Stimulated activated CD4-positive, alpha-beta T cell treated with anti-CD3 and anti-CD28 coated beads, Interleukin-4, amount 100 ng/mL, for 1 hour (primary cell): ENCODE measurements at places on chromosomes 11 and 22.

- DNase-seq = no peak
These were observed 10.3 kb downstream of the UBASH3B start for GRCh38 chr11:122665861-122666260.

GRCh38 chr11:35725885-35726284 is 63.3 kb downstream of the TRIM44 start:
- DNase-seq = no peak

GRCh38 chr22:44042249-44043218 is 18.4 kb downstream of the PARVB start:
- DNase-seq = no peak

GRCh38 chr11:82776377-82776776 is 42.7 kb upstream of the FAM181B start:
- no peak for DNase-seq

- no peak for DNase-seq
These were observed 44.0 kb upstream of the KIRREL3 start for GRCh38 chr11:127044535-127044934.

- DNase-seq = no peak
These were observed 6.6 kb upstream of the SNX32 start for GRCh38 chr11:65826984-65827735.

DNA sequence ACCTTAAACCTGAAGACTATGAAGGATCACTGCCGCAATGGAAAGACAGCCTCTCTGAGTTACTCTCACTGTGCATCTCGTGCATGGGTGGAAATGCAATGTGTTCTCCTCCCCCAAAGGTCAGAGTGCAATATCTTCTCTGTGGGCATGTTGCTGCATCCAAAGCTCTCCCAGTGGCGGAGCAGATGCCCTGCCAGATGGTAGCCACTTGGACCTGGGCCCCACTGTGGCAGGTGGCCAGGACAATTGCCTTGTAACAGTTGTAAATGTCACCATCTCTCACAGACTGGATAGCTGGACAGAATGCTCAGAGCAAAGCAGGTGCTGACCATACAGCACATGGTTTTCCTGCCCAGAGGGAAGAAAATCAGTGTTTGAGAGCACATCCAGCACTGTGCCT is 542.0 kb downstream of the FAM181B start:
- no peak for DNase-seq

DNA sequence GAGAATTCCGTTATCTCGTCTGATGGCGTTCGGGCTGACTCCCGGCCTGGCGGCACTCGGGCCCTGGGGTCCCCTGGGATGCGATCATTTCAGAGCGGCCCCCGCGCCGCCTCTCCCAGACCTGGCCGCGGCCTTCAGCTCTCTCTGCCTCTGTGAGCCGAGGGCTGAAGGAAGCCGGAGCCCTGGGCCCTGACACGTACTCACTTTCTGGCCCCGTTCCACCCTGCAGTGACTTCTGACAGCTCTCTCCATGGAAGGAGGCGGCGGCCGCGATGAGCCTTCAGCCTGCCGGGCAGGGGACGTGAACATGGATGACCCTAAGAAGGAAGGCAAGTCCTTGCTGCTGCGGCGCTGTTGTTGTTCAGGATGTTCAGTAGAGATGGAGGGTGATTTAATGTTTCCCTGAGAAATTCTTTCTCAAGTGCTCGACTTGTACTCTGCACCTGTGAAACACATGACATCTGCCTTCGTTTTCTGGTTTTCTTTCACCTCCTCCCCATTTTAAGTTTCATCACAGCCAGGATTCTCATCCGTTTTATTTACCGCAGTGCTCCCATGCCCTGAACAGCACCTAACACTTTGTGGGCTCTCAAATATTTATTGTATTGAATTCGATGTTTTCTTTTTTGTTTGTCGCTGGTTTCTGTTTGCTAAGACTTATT is 612 bp downstream of the GTSE1 start:
- DNase-seq = no peak

DNA sequence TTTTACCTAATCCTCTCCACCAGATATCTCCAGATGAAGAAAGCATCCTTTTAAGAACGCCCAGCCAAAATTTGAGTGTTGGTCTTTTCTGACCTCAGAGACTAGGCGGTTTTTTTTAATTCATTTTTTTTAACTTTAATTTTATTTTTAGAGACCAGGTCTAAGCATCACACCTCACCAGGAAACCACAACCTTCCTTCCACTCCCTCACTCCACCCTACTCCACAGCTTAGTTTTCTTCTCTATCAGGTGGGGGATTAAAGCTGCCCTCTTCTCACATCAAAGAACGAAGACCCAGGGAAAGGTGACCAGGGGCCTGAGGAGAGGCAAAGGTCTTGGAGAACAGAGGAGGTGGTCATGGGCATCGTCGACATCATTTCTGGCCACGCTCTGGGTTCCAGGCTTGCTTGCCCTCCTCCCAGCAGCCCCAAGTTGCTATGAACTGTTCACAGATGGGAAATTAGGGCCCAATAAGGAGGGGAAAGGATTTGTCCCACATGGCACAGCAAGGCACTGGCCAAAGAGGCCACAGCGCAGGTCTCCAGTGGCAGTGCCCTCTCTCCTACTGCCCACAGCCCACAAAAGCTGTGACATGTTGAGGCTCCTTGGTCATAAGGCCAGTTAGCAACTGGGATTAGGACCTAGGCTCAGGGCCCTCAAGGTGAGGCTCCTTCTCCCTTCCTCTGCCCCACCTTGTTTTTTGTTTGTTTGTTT is 1.4 kb upstream of the PEX16 start:
- DNase-seq = no peak

GRCh38 chr11:16776711-16777612 is 38.5 kb downstream of the C11orf58 start:
- no peak for DNase-seq

DNA sequence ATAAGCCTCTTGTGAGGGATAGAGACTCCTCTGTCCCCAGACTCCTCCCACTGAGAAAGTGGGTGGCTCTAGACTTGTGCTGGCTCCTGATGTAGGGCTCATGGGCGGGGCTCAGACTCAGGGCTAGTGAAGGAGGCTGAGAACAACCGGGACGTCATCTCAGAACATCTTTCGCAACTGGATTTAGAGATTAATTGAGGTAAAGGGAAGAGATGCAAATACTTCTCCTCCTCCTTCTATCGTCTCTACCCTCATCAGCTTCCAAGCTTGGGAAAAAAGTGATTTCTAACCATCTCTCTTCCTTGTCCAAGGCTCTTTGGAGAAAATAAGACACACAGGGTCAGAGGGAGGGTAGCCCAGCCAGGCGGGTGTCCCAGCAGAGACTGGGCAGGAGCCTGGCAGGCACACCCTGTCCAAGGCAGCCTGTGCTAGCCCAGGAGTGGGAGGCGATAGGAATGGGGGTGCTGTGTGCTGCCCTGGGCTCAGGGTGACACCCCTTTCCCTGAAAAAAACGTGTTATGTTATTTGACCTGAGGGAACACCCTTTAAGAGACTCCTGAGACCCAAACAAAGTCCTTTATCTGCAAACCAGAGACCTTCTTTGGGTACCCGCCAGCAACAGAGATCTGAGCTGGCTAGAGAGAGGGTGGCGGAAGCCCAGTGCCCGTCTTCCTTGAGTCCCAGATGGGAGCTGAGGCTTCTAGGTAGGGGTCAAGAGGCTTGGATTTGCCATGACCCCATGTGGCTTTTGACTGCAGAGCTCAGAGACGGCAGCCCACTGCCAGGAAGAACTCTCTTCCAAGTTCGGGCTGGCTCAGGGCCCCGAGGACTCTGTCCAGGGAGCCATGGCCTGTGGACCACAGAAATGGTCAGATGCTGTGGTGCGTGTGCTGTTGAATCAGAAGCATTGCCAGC is 160.9 kb downstream of the ADAMTS15 start:
- DNase-seq = no peak

GRCh38 chr11:68948496-68948895 is 32.3 kb downstream of the MRGPRD start:
- DNase-seq = no peak

DNA sequence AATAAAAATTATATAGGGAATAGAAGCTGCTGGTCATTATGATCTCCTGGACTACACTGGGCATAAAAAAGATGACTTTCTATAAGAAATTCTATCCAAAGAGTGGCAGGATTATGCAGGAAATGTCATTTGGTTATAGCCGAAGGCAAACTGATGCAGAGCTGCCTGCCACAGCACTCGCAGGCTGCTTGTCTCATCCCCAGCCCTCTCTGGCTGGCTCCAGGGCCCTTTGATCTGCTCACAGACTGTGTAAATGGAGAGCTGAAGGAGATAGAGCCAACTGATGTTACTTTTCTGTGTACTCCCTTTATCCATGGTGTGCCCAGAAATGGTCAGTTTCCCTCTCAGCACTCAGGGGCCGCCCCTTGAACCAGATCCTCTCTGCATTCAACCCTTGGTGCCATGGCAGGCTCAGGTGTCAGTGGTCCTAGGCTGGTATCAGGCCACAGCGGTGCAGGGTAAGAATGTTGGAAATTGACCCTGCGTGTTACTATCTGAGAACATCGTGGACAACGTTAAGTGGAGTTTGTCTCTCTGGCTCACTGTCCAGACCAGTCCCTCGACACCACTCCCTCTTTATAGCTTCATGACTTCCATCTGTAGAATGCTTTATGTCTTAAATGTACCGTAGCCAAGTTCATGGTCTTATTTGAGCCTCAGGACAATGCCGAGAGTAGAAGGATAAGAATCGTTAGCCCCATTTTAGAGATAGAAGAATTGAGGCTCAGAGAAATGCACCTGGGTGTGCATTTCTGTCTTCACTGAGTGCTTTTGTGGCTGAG is 27.8 kb downstream of the TEAD1 start:
- no peak for DNase-seq

GRCh38 chr11:1597331-1597993 is 632 bp downstream of the KRTAP5-2 start:
- no peak for DNase-seq

GRCh38 chr11:102633385-102634026 is 8.4 kb upstream of the MMP20 start:
- DNase-seq = no peak

DNA sequence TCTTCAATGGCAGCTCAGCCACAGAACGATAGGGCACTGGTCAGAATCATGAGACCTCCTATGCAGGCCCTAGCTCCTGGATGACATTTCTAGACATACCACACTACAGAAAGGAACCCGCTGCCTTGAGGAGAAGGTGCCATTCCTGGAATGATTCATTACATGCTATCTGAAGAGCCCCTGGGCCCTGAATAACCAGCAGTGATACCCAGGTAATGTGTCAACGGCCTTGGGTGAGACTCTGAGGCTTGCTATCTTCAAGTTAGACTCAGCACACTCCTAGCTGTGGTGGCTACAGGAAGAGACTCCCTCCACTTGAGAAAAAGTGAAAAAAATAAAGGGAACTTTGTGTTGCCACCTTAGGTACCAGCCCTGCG is 161.2 kb upstream of the GRIA4 start:
- DNase-seq = no peak

GRCh38 chr11:120969993-120970392 is 53.9 kb upstream of the TBCEL start:
- DNase-seq = no peak

DNA sequence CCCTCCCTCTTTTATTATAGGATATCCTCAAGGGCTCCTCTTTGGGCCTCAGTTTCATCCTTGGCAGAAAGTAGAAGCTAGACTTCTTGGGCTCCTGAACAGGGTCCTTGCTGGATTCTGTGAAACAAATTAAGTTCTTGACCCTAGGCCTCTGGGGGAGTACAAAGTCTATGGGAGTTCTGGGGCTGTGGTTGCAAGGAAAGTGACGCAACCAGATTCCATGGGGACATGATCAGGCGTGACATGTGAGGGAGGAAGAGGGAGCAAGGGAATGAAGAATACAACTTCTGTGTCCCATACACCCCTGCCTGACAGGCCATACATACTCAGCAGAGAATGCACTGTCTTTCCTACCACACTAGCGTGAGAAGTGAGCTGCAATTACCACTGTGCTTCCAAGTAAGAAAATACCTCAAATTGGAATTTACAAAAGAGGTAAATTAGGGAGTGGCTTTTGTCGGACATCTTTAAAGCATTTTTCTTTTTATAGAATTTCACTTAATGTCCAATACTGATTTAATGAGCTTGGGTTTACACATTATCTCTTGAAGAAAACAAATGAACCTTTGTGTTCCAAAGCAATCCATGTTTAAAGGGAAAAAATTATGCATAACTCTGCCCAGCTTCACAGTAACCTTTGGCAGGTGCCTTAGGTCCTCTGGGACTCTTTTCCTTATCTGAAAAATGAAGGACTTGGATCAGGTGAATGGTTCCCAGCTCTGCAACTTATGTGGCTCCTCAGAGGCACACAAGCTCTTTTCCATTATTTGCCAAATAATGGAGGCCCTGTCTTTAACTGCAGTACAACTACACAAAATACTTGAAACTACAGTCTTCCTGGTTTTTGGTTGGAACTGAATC is 38.9 kb downstream of the LIMK2 start:
- DNase-seq = no peak

DNA sequence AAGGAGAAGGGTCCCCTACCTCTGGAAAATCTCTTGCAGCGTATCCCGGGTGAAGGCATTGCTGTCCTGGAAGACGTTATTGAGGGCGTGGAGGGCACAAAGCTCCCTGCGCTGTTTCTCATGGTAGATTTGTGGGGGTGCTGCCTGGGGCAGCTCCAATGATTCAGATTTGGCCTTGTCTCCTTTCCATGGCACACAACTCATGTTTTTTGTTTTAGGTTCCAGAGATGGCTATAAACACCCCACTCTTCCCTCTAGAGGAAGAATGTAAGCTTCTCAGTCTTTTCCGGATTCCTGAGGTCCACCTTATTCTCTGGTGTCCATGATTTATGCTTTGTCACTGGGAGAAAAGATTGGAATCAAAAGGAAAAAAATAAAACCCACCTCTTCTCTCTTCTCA is 959 bp downstream of the JOSD1 start:
- no peak for DNase-seq

DNA sequence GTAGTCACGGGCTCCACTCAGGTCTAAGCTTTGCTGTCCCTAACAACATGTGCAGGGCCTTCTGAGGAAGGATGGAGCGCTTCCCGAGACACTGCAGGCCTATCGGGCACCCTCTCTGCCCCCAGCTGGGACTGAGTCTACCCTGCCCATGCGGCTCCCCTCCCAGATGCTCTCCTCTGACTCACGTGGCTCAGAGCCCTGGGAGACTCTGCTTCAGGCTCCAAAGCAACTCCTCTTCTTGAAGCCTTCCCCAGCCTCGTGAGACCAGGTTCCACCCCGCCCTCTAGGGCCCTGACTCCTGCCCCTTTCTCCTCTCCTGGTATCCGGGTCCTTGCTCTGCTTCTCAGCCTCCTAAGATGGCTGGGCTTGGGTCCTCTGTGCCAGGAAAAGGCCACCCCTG is 28.4 kb upstream of the ARFGAP3 start:
- DNase-seq = no peak

DNA sequence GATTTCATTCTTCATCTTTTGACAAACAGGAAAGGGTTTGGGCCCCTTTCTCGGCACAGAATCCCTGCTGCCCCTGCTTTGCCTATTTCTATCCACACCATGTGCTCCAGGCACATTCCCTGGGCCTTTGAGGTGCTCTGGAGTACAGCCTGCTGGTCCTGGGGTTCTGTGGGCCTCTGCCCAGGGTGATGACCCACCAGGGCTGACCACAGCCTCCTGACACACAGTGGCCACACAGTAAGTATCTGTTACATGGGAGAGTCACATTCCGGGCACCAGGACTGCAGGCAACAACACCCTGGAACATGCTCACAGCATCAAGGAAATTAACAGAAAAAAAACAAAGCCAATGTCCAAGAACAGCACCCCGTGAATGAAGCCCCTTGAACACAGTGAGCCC is 39.1 kb downstream of the SCUBE2 start:
- no peak for DNase-seq

- DNase-seq = no peak
These were observed 30.8 kb upstream of the SORL1 start for GRCh38 chr11:121421149-121421901.
